ENCODE measurements at places on chromosomes 5 and 9. TPM values are rescaled to one million over a fixed set of nuclear protein-coding genes. Genes with fewer than 3 reads are reported as not detected.

PCSK1 gene
- 2.7 TPM for total RNA-seq

RGS3 gene
- 24.3 TPM for total RNA-seq

NOP16 gene
- total RNA-seq: 43.4 TPM

ARL10 gene
- total RNA-seq: 6.7 TPM

MYO10 gene
- total RNA-seq: 114 TPM

SPINK5 gene
- total RNA-seq: 4.5 TPM

DND1 gene
- total RNA-seq: 15.5 TPM

IL33 gene
- not detected for total RNA-seq

C9 gene
- not detected for total RNA-seq

ABO gene
- total RNA-seq: 0.28 TPM

GAPVD1 gene
- 34.6 TPM for total RNA-seq

TEX48 gene
- not detected for total RNA-seq

PCDHA6 gene
- total RNA-seq: 4.6 TPM

TYRP1 gene
- not detected for total RNA-seq

MYOZ3 gene
- 13.8 TPM for total RNA-seq
